ENCODE measurements at places on chromosomes 16 and 17.

GRCh38 chr16:66934138-66934838, at the start of gene CIAO2B:
TSS of gene CIAO2B (minus strand) at chr16:66934402. CDS start at chr16:66934364, 38 bp downstream.
- peak; percentile 91 for DNase-seq

DNA sequence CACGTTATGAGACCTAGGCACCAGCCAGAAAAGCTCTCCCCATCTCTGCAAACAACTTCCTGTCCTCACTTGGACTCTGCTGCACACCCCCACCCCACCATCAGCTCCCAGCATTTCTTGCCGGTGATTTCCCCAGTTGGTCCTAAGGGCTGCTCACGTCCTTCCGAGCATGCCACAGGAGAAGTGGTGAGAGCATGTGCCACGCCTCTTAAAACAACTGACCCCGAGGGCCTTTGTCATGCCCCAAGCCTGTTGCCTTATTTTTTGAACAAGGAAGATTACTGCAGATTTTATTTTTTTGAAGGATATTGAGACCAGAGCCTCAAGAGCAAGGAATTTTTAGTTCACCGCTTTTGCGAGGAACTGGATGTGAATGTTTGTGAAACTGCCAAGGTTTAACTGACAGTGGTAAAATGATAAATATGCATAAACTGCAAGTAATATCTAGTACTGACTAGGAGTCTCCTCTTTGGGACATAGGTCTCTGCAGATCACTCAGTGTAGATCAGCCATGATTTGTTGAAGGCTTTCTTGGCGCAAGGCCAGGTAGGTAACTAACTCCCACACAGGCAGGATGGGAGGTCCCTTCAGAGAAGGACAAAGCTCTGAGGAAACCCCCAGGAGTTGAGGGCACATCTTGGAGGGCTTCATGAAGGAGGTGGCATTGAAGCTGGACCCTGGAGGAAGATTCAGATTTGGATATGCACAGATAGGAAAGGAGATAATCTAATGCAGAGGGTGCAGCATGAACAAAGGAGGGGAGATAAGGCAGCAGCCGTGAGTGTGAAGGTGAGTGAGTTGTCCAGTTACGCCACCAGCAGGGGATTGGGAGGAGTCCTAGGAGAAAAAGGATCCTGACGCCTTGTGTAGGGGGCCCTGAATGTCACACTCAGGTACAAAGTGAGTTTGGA, 44.7 kb downstream of the TMEM132E start:
- DNase-seq = no peak

GRCh38 chr16:54375071-54375470, 88.5 kb upstream of the IRX3 start:
- no peak for DNase-seq

DNA sequence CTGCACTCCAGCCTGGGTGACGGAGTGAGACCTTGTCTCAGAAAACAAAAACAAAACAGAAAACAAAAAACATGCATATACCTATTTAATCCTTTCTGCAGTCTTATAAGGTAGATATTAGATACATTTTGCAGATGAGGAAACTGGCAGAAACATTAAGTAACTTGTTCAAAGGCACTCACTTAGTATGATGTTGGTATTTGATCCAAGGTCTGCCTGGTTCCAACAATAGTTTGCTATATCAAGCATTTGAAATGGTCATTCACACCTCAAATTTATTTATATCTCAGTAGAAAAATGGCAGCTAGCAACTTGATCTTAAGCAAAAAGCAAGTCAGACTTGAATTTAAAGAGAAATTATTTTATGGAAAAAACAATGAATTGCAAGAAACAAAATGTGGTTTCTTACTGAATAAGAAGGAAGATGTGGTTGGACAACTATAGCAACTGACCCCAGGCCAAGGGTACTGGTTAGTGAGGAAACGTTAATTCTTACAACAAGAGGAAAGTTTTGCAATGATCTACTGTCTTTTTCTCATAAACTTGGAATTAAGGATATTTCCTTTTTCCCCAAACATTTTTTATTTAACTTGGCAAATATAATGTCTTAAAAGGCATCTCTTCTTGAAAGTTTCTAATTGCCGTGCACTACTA, 19.7 kb downstream of the DHRS7B start:
- DNase-seq = no peak

- DNase-seq = peak; percentile 71
Measured at GRCh38 chr16:641326-642188, at the start of gene MCRIP2. TSS of gene MCRIP2 (plus strand) at chr16:641828. CDS start at chr16:641992, 164 bp downstream.

All from GM18507 (cell line).